ENCODE measurements at places on chromosomes 2 and 18.

DNA sequence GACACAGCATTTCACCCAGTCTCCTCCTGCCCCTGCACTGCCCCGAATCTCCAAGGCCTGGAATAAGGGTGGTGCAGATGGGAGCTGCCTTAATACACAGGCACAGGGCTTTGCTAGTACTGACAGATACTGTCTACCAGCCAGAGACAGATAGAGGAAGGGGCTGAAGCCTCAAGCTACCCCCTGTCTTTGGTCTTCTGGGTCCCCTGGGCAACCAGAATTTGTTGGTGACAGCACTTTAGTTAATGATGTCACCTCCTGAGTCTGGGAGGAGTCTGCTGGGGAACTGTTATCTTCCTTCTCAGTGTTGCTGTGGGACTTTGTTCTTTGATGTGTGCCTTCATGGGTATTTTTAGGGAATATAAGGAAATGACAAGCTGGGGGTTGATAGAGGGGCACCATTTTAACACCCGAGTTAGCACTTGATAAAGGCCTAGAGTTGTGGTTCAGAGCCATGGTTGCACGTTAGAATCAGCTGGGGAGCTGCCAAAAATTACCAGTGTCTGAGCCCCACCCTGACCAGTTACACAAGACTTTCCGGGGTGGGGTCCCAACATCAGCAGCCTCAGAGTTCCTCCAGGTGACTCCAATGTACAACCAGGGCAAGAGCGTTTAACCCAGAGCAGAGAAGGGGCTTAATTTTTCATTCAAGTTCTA is 136.8 kb downstream of the SMAD7 start:
- no peak for DNase-seq

DNA sequence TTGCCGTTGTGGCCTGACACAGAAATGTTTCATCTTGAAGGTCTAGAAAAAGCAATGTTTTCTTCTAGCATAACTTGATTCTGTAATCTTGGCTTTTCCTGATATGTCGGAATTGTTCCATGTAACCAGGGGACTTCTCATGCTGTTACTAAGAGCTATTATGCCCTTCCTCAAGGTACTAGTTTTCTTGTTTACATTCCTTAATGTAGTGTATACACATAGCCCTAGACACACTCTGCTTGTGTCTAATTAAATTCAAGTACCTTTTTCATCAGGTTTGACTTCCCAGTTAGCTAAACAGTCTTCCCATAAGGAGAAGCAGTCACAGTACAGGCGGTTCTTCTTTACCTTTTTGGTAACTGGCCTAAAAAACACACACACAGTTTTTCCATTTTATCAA is 122.8 kb upstream of the MSH6 start:
- DNase-seq, result no peak

DNA sequence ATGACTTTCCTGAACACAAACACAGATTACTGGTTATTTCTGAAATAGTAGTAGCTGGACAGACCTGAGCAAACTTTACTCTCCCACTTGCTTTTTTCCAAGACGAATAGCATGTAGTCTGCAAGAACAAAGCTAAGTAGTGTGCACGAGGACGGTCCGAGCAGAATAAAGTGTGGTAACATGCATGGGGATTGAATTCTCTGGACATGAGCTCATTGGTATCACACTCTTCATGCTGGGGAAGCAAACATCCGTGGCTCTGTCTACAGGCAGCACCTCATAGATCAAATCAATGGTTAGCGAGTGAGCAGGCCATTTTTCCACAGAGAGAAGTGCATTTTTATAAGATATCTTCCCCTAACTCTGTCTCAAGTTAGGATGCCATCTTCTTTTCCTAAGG is 164.8 kb upstream of the STK17B start:
- no peak for DNase-seq

DNA sequence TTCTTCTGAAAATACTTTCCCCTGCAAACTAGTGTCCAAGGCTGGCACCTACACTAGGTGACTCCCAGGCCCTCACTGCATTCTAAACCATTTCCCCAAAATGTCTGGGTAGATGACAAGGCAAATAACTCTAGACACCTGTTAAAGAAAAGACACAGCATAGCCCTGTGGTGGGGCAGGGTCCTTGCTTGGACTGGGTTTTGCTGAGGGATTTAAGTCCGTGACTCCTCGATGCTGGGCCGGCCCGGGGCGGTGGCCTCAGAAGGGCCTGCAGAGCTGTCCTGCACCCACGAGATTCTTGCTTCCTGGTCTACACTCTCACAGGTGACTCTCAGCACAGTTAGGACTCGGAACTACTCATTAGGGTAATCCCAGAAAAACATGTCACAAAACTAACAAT is 55.2 kb downstream of the MBP start:
- no peak for DNase-seq

DNA sequence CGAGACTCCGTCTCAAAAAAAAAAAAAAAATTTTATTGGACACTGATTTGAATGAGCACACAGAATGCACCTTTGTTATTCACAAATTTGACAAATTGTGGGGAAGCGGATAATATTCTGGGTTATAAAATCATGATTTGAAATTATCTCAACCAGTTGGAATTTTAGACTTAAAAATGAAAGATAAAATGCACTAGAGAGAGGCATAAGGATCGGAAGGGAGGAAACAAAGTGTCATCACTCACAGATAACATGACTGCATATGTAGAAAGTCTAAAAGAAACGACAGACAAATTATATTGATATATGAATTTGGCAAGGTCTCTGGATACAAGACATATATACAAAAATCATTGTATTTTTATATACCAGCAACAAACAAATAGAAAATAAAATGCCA is 70.6 kb downstream of the CD28 start:
- DNase-seq, result no peak

DNA sequence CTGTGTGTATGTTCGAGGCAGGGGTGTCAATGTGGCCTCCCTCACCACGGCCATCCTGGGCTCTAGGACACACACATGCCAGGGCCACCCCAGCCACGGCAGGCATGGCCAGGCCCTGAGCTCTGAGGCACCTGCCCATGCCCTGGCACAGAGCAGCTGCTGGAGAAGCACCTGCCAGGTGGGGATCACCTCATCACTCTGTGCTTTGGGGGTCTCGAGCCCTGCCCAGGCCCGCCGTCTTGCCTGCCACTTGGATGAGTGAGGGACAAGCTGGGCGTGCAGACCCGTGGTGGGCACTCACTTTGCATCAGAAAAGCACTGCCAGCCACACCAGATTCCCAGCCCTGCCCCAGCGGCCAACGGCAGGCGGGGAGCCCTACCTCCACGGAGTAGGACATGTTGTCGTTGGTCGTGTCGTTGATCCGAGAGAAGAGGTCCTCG is 33.1 kb downstream of the KIF1A start:
- no peak for DNase-seq

DNA sequence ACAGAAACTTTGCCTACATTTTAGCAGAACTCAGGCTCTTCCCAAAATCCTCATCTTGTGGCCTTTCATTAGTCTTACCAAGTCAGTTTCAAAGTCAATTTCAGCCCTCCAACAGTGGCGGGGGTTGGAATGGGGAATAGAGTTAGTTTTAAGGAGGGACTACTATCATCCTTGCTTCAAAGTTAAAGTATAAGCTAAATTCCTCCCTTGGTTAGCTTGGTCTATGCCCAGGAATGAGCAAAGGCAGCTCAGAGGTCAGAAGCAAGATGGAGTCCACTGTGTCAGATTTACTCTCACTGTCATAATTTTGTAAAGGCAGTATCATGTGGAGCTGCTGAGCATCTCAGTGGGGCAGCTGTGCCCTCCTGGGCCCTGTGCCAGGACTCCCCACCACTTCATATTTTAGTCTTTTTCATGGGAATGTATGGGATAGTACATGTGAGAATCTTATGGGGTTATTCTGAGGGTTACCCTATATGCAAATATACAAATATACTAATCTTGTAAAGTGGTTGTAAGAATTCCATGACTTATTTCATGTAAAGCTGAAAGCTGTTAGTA is 145.2 kb upstream of the MMADHC start:
- no peak for DNase-seq

- no peak for DNase-seq
Measured at GRCh38 chr2:134623796-134624195, 95.0 kb downstream of the TMEM163 start.

GRCh38 chr2:210318891-210319290 is 3.9 kb upstream of the MYL1 start:
- DNase-seq, result no peak

DNA sequence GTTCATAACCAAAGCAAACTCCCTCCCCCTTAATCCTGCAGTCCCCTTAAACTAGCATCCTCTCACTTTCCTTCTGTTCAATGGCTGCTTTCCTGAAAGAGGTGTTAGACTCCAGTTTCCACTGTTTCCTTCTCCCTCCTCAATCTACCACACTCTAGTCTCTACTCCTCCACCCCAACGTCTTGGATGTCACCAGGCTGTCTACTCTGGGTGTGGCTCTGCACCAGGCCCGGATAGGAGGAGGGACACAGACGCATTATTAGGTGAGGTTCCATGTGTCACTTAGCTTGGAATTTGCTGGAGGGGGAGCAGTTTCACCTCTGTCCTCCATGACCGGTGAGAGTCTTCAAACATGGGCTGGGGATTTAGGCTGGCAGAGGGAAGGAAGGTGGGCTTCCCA is 61.3 kb downstream of the MTHFD2 start:
- DNase-seq, result no peak

DNA sequence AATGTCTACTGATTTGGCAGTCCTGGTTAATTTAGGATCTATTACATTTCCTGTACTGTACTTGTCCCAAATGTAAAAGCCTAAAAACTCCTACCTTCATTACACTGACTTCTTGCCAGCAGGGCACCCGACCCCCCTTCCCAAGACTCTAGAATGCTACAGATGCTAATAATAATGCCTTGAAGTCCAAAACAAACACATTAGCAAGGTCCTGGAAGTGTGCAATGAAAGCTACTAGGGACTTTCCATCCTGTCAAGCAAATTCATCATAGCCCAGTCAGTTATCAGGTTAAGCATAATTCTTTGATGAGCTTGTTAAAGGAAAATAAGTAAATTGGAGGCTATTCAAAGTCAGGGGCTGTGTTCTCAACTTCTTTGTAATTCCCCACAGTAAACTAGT is 115.3 kb upstream of the RBBP8 start:
- DNase-seq, result no peak

DNA sequence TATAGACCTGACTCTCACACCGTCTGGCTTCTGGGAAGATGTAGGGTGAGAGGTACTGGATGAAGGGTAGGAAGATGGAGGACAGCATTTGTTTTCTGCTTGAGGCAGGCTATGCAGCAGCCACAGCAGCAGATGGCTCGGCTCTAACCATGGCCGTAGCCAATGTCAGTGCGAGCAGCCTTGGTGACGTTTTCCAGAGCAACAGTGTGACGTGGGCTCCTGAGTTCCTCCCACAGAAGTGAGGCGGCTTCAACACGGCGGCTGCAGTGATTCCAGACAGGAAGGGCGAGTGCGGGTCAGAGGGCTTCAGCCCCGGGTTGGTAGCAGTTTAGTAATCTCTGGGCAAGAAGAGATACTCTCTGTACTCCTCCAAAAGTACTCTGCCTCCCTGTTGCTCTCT is 133.0 kb upstream of the MYT1L start:
- DNase-seq, result no peak

Measured in NCI-H748 treated with DMSO at 0.1 percent for 48 hours (cell line).